ENCODE measurements at places on chromosomes 1 and 21. TPM values are rescaled to one million over a fixed set of nuclear protein-coding genes. Genes with fewer than 3 reads are reported as not detected.

SAMD13 gene
- total RNA-seq: 0.97 TPM

TLR5 gene
- 1.2 TPM for total RNA-seq

TRPM2 gene
- under 0.01 TPM for total RNA-seq

BGLAP gene
- not detected for total RNA-seq

Measured in articular chondrocyte of knee joint (primary cell).